ENCODE measurements at places on chromosomes 6 and 20. TPM values are rescaled to one million over a fixed set of nuclear protein-coding genes. Genes with fewer than 3 reads are reported as not detected.

DNA sequence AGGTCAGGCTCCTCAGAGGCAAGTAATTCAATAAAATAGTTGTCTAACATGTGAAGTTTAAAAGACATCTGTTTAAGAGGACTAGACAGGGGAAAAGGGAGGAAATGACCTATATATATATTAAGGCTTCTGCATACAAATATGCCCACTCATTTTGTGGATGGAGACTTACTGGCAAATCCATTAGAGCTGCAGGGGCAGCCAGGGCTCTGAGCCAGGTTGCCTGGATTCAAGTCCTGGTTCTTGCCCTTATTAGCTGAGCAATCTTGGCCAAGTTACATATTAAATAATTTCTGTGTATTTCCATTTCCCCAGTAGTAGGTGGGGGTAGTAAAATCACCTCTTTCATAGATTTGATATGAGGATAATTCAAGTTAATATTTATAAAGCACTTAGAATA lies 287.0 kb upstream of the RIMS1 start:
- DNase-seq: no peak
- no peaks in the 10 kb centered on the region for H3K36me3 ChIP-seq
- no peak overlapping the region for H3K27ac ChIP-seq
- H3K27me3 ChIP-seq: no peaks in the 10 kb centered on the region
- no peaks in the 10 kb centered on the region for H3K4me1 ChIP-seq

GRCh38 chr20:49656304-49656703 lies 57.4 kb downstream of the B4GALT5 start:
- H3K27ac ChIP-seq: no peak overlapping the region
- H3K27me3 ChIP-seq: no peaks in the 10 kb centered on the region
- no peak overlapping the region for H3K4me3 ChIP-seq
- H3K36me3 ChIP-seq: peaks cover 36% of the 10 kb centered on the region
- no peak for DNase-seq
- no peaks in the 10 kb centered on the region for H3K4me1 ChIP-seq

- DNase-seq: no peak
- H3K27ac ChIP-seq: peak within 1 kb of the TSS; percentile 98
- no peaks in the 10 kb centered on the region for H3K27me3 ChIP-seq
- H3K4me3 ChIP-seq: peak within 1 kb of the TSS; percentile 89
Measured at GRCh38 chr20:62367136-62367632, at the start of gene LAMA5. Gene LAMA5 (minus strand): TSS chr20:62367312. CDS start chr20:62367245, 67 bp downstream.

- no peak for DNase-seq
- no peaks in the 10 kb centered on the region for H3K4me1 ChIP-seq
- no peak overlapping the region for H3K27ac ChIP-seq
- H3K36me3 ChIP-seq: no peaks in the 10 kb centered on the region
- H3K4me3 ChIP-seq: no peak overlapping the region
Measured at GRCh38 chr20:11020712-11021111, 346.9 kb upstream of the JAG1 start.

GRCh38 chr6:170433163-170434116 lies 119.7 kb downstream of the PSMB1 start:
- no peak overlapping the region for H3K27ac ChIP-seq
- H3K36me3 ChIP-seq: no peaks in the 10 kb centered on the region
- peak; percentile 40 for DNase-seq
- no peaks in the 10 kb centered on the region for H3K27me3 ChIP-seq
- no peaks in the 10 kb centered on the region for H3K4me1 ChIP-seq
- H3K4me3 ChIP-seq: no peak overlapping the region

DNA sequence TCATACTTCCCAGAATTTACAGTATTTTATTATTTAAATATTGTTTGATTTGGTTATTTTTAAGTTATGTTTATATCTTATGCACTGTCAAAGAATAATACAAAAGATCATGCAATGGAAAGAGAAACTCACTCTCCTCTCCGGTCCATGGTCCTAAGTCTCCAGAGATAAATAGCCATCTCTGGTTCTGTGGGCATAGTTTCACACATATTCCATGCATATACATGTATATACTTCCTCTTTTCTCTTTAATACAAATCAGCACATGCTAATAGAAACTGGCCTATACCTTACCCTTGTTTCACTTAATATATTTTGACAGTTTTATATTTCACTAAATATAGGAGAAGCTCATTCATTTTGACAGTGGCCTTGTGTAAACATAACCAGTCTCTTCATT lies 901.7 kb upstream of the CITED2 start:
- H3K36me3 ChIP-seq: no peaks in the 10 kb centered on the region
- H3K27ac ChIP-seq: no peak overlapping the region

DNA sequence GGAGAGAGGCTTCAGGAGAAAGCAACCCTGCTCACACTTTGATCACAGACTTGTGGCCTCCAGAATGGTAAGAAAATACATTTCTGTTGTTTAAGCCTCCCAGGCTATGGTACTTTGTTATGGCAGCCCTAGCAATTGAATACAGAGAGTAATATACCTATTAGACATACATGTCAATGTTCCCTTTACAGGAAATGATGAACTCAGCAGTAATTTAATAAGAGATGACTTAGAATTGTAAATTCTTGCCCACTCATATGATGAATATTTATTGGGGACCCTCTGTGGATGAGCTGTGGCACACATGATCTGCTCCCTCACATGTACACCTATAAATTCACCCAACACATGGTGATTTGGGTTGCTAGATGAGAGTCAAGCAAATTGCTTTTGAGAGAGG lies 20.4 kb upstream of the FOXA2 start:
- no peak overlapping the region for H3K4me3 ChIP-seq
- no peaks in the 10 kb centered on the region for H3K4me1 ChIP-seq
- no peak overlapping the region for H3K27ac ChIP-seq
- H3K27me3 ChIP-seq: no peaks in the 10 kb centered on the region
- DNase-seq: no peak
- no peaks in the 10 kb centered on the region for H3K36me3 ChIP-seq

GRCh38 chr6:125974214-125974866 lies 12.0 kb upstream of the TRMT11 start:
- H3K27ac ChIP-seq: no peak overlapping the region
- no peak overlapping the region for H3K4me3 ChIP-seq
- H3K27me3 ChIP-seq: no peaks in the 10 kb centered on the region
- no peak for DNase-seq
- peaks cover 9% of the 10 kb centered on the region for H3K36me3 ChIP-seq

MTFR2 gene
- 0.70 TPM for total RNA-seq

STMN3 gene
- 10.1 TPM for total RNA-seq

HECA gene
- total RNA-seq: 51.1 TPM
